ENCODE measurements at places on chromosomes 2 and 18.

GRCh38 chr2:86301009-86301408 is 36.4 kb downstream of the REEP1 start:
- no peak for DNase-seq

- no peak for DNase-seq
Observed at GRCh38 chr2:199762963-199763362, 88.0 kb downstream of the FTCDNL1 start.

DNA sequence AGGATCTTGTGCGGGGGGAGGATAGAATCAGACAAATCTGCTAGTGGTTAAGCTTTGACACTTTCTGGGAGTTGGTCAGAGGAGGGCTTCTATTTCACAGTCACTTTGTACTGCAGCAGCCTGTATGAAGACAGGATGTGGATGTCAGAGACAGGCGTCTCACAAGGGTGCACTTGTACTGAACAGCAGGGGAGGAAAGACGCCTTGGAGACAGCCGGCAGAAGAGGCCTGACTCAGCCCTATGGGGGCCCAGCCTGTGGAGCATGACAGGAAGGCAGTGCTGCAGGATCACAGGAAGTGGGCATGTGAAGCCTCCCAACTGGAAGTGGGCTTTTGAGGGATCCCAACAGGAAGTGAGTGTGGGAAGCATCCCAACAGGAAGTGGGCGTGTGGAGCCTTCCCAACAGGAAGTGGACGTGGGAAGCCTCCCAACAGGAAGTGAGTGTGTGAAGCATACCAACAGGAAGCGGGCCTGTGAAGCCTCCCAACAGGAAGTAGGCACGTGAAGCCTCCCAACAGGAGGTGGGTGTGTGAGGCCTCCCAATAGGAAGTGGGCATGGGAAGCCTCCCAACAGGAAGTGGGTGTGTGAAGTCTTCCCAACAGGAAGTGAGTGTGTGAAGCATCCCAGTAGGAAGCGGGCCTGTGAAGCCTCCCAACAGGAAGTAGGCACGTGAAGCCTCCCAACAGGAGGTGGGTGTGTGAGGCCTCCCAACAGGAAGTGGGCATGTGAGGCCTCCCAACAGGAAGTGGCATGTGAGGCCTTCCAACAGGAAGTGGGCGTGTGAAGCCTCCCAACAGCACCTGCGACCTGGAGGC is 212.3 kb downstream of the SNTG2 start:
- DNase-seq = no peak

- DNase-seq = no peak
Observed at GRCh38 chr2:216756435-216756834, 61.1 kb upstream of the IGFBP5 start.

GRCh38 chr2:15670469-15670868 is 78.8 kb downstream of the DDX1 start:
- no peak for DNase-seq

DNA sequence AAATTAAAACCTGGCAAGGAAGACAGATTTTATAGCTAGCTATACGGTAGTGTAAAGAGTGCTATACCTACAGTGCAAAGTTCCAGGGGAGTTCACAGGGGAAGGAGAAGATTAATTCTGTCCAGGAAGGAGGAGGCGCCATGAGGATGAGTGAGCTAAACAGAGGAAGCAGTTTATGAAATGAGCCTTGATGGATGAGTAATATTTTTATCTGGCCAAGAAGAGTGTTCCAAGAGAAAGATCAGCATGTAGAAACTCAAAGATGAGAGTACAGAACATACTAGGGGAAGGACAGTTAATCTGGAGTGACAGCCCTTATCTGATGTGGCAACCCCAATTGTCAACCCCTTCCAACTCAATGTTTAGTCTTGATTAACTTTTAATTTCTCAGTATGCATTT is 54.8 kb downstream of the CDH20 start:
- DNase-seq = no peak

DNA sequence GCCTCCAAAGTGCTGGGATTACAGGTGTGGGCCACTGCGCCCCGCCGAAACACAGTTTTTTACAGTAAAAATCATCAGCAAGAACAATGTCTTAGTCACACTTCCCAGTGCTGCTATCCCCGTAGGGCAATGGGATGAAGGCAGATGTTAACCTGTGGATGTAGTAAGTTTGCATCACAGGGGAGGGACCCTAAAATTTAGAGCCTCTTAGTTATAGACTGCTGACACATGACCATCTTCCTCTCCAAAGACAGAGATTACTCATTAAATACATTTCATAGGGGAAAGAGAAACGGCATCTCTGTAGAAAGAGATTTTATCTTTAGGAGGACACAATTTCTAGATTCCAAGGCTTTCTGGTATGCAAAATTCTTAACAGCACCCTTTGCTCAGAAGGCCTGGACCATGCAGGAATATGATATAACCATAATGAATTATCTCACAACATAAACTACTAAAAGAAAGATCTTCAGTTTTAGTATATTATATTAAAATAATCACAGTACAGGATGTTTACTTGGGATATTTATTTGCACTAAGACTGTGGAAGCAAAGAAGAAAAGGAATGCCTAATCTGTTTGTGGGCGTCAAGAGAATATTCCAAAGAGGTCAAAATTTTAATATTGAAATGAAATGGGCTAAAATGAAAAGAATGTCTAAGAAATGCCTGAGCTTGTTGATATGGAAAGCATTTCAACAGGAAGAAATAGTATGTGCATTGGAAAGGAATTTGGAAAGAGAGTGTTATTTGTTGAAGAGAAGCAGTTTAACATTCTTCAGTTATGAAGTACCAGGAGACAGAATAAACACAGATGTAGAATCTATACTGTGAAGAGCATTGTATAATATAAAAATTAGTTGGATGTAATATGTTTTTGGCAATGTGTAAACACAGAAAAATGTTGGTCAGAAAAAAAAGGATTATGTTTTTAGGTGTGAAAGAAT is 1228.3 kb upstream of the CHAC2 start:
- no peak for DNase-seq

- DNase-seq = peak; percentile 85
Observed at GRCh38 chr2:221283896-221284545, 288.1 kb downstream of the EPHA4 start.

- DNase-seq = no peak
Observed at GRCh38 chr18:70425236-70425635, 136.4 kb downstream of the SOCS6 start.

- no peak for DNase-seq
Observed at GRCh38 chr2:7557376-7557775, 640.2 kb downstream of the RNF144A start.

- DNase-seq = no peak
Observed at GRCh38 chr2:41026613-41027012, 574.7 kb upstream of the SLC8A1 start.

GRCh38 chr2:121429119-121429903 is 101.4 kb upstream of the RNU4ATAC start:
- DNase-seq = peak; percentile 5

DNA sequence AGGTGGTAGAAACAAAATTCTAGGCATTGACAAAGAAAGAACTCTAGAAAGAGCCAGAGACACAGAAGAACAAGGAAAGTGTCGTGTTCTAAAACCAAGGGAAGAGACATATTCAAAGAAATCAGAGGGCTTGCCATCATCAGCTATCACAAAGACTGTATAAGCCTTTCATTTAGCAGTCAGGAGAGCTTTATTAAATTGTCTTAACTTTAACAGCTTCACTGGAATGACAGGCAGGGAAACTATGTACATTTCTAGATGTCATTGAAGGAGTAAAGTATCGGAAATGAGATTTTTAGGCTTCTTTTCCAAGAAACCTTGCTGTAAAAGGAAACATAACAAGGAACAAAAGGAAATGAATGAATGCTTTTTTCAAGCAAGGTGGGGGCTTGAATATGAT is 15.8 kb downstream of the KYNU start:
- DNase-seq = no peak

GRCh38 chr2:8437949-8438400 is 243.9 kb upstream of the ID2 start:
- no peak for DNase-seq

DNA sequence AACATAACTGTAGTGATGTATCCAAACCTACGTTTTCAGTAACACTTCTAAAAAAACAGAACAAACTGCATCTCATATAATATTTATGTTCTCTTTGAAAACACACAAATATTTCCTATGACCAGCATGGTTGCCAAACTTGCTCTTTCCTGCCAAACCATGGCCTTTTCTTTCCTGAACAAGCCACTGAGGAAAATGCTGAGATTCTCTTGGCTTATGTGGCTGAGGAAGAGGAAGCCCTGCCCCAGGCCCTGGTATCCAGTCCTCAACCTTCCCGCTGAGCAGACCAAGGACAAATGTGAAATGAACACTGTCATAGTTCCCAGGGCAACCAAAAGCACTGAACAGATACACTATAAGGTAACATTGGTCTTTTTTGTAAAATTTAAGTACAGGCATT is 35.9 kb upstream of the NARS1 start:
- DNase-seq = no peak

DNA sequence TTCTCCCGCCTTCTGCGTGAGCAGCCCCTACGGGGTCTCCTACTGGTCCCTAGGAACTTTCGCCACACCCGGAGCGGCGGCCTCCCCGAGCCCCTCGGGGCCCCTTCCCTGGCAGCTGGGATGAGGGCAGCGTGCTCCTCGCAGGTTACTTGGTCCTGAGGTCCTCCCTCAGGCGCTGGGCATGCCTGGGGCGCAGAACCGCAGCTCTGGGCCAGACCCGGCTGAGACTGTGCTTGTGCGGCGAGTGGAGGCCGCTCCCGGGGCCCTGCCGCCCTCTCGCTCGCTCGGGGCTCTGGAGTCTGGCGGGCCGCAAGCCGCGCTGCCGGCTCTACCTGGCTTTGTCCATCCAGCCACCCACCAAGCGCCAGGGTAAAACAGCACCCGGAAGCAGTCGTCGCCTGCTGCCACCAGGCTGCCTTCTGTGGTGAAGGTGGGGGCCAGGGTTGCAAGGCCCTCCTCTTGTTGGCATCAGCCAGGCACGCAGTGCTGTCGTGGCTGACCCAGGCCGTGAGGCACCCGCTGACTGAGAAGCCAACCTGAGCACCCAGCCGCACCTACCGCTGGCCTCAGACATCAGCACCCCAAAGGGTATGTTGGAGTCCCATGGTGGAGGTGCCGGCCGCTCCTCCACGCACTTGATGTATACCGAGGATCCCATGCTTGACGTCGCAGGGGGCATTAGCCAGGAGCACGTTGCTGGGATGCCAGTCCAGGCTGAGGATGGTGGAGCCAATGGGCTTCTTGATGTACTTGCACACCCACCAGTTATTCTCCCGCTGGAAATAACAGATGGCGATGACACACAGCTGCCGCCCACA is 46.1 kb upstream of the PTH2R start:
- no peak for DNase-seq

DNA sequence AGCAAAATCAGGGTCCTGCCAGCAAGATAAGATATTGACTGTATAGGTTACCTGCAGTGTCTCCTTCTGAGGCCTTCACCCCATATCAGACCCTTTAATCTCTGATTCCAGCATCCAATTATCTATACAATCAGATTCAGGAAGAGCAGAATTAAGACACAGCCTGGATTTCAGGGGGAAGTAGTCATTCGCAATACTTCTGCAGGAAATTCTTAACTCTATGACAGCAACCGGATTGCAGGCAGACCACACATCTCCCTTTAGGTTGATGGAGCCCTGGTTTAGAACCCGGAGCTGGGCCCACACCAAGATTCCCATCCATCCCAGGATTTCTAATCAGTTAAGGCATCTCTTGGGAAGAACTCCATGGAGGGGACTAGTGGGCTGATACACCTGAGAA is 9.5 kb downstream of the ARL4C start:
- no peak for DNase-seq

DNA sequence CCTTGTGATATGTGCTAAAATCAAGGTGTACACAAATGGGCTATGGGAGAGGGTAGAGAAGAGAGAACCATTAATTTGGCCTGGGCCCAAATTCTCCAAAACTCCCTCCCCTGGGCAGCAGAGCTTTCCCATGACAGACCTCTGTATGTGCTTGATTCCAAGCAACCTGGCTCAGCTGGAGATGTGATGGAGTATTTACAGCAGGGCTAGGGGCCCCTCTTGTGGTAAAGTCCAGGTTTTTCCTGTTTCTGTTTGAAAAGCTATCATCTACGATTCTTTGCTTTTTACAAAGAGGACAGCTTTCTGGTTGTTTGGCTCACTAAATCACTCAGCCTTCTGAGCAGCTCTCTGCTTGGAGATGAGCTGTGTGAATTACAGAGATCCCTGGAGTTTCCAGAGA is 40.3 kb downstream of the KCNS3 start:
- DNase-seq = peak; percentile 16

GRCh38 chr2:230007931-230008707 is 60.6 kb downstream of the SLC16A14 start:
- DNase-seq = peak; percentile 60

- DNase-seq = no peak
Observed at GRCh38 chr2:190162851-190163250, 100.3 kb upstream of the MSTN start.

GRCh38 chr2:78127424-78127823 is 605.2 kb upstream of the LRRTM4 start:
- DNase-seq = peak; percentile 24

DNA sequence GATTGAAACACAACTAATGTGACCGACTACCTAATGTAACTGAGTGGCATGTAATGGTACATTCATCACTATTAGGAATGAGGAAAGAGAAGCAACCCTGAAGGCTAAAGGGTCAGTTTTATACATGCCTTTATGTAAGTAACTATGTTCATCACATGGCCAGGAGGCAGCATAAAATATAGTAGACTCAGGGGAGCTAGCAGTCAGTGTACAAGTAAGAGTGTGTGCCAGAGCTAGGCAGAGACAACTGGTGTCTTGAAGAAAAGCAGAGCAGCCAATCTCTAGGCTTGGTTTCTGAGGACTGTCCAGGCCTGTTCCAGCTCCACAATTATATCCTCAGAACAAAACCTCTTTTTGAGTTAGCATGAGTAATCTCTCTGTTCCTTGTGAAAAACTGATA is 18.1 kb downstream of the SMAD2 start:
- DNase-seq = no peak

DNA sequence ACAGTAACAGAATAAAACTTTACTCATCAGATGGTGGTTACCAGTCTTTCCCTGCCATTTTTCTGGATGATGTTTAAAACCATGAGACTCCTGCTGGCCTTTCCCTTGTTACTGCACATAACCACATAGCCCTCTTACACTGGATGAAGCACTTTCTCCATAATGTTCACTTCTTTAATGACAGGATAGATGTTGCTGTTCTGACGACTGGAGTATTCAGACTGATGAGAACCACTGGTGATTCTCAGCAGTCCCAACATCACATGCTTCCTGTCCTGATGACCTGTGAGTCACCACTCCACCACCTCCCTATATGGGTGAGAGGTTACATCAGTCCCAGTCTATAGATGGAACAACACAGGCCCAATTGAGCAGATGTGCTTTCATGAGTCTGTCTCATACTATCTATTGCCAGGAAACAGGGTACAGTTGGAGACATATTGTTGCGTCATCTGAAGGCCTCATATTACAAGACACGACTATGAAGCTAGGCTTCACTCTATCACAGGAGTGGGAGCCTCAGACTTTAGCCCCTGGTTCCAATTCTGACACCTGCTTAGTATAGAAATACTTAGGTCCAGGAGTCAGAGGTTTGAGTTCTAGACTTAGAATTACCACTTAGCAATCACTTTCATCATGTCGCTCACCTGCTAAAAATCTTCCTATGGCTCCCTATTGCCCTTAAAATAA is 145.7 kb upstream of the KLF7 start:
- DNase-seq = peak; percentile 24

GRCh38 chr18:75161256-75162028 is 47.5 kb downstream of the PTGR3 start:
- DNase-seq = peak; percentile 15

- DNase-seq = no peak
Observed at GRCh38 chr2:198901894-198902293, 555.8 kb downstream of the SATB2 start.

GRCh38 chr2:220446106-220446712 is 818.8 kb downstream of the SLC4A3 start:
- DNase-seq = no peak
